Pericardium fibroblast (primary cell): ENCODE measurements at places on chromosomes 1 and 21. TPM values are rescaled to one million over a fixed set of nuclear protein-coding genes. Genes with fewer than 3 reads are reported as not detected.

Gene ATP5PO
- total RNA-seq, result 195 and 240 TPM in 2 replicates

Gene ROR1
- 85.4 and 93.1 TPM in 2 replicates for total RNA-seq

Gene DOP1B
- total RNA-seq, result 1.1 and 6.4 TPM in 2 replicates

Gene GBP2
- 2.1 and 9.4 TPM in 2 replicates for total RNA-seq

Gene C1orf141
- total RNA-seq, result not detected in 2 replicates

Gene SH3BGRL3
- 121 and 201 TPM in 2 replicates for total RNA-seq

Gene SH3BGR
- total RNA-seq, result 0.23 and 3.1 TPM in 2 replicates

Gene MMEL1
- total RNA-seq, result not detected in 2 replicates

Gene CELA3A
- total RNA-seq, result not detected in 2 replicates

Gene VWA5B1
- total RNA-seq, result not detected in 2 replicates

Gene TMIGD3
- not detected in 2 replicates for total RNA-seq

Gene SRRM1
- 24.2 and 25.1 TPM in 2 replicates for total RNA-seq
